WTC11 (cell line): ENCODE measurements at places on chromosomes 16 and 17.

DNA sequence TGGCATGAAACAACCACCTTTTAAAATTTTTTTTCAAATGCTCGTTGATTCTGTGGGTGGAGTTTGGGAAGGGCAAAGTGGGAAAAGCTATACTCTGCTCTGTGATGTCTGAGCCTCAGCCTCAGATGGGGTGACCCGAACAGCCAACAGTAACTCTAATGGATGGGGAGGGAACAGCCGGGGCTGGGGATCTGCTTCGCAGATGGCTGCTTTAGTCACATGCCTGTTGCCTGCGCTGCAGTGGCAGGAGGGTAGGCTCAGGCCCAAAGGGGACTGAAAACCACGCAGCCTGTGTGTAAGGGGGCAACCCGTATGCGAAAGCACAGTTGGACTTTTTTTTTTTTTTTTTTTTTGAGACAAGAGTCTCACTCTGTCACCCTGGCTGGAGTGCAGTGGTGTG is 14.9 kb upstream of the MAPK3 start:
- DNase-seq: no peak

DNA sequence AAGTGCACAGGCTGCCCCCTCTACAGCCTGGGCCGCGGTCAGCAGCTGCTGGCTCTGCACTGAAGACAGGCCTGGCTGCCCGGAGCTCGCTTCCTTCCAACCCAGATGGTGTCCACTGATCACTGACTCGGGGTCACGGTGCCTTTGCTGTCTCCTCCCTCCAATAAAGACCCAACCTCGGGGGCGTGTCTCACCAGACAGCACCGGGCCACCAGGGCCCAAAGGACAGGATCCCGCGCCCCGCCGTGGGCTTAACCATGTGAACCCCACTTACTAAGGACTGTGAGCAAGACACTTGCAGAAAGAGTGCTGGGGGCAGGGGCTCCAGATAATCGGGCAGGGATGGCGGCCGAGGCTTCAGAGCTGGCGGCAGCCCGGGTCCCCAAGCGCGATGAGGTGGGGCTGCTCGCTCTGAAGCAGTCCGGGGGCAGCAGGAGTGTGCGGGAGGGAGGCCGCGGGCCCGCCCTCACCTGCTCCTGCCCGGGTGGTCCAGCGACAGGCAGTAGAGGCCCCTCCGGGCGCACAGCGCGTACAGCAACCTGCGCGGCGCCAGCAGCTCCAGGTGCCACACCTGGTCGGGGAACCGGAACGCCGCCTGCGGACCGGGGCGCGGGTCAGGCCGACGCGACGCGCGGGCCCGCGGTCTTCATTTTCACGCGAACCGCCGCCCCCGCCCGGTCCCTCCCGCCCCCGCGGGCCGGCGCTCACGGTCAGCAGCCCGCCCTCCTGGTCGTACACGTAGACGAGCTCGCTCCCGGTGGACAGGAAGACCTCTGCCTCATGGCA is 502 bp downstream of the FAAP100 start:
- no peak for DNase-seq

DNA sequence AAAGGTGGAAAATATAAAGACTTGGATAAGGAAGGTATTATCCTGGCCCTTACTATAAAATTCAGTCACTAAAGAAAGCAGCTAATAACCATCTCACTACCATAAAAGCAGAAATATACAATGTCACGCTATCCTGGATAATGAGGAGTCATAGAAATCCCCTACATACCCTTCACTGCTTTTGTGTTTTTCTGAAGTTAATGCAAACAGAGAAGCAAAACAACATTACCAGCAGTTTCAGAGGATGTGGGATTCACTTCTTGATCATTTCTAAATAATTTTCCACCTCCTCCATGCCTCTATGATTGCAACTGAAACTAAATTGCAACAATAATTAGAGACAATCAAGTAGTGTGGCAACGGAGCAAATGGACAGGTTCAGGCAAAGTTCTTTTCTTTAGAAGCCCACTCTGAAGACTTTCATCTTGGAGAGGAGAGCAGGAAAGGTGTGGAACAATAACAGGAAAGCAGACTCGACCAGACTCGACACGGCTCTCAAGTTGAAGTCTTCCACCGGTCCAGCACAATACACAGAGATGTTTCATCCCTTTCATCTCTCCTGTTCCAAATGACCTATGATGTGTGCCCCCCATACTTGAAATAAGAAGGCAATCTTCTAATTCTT is 10.2 kb downstream of the CYTH1 start:
- DNase-seq: no peak

DNA sequence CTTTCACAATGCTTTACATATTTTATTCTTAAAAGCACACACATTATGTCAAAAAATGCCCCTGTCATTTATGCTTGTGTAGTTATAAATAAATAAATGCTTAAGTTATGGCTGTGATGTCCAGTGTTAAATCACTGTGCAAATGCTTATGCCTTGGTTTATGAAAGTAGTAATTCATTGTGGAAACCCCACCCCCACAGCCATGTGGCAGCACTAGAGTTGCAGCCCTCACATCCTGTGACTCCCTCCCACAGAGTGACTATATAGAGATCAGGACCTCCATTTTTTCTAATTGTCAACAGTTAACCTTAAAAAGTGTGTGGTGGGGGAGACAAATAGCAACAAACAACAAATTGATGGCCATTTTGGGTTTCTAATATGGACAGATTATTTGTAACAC is 2.4 kb downstream of the SKAP1 start:
- no peak for DNase-seq

- no peak for DNase-seq
Measured at GRCh38 chr17:39277110-39277509, 51.4 kb upstream of the STAC2 start.

DNA sequence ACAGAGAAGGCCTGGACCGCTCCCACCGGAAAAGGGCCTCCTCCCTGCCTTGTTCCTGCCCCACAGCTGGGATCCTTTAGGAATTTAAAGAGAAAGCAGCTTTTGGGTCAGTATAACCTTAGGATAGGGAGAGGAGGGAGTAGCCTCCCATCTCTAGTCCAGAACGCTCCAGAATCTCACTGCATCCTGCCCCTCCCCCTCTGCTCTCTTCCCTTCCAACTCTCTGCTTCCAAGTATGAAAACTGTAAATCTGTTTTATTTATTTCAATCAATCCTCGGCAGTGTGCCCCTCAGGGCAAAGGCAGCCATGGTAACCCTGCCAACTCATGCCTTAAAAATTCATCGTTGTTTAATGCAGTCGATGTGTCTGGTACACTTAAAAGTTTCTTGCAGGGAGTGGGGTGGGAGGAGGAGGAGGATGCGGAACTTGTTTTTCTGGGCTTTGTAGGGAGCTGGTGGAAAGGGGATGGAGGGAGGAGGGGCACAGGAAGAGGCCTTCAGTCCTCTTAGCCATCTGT is 21.2 kb upstream of the MTSS2 start:
- DNase-seq: no peak

DNA sequence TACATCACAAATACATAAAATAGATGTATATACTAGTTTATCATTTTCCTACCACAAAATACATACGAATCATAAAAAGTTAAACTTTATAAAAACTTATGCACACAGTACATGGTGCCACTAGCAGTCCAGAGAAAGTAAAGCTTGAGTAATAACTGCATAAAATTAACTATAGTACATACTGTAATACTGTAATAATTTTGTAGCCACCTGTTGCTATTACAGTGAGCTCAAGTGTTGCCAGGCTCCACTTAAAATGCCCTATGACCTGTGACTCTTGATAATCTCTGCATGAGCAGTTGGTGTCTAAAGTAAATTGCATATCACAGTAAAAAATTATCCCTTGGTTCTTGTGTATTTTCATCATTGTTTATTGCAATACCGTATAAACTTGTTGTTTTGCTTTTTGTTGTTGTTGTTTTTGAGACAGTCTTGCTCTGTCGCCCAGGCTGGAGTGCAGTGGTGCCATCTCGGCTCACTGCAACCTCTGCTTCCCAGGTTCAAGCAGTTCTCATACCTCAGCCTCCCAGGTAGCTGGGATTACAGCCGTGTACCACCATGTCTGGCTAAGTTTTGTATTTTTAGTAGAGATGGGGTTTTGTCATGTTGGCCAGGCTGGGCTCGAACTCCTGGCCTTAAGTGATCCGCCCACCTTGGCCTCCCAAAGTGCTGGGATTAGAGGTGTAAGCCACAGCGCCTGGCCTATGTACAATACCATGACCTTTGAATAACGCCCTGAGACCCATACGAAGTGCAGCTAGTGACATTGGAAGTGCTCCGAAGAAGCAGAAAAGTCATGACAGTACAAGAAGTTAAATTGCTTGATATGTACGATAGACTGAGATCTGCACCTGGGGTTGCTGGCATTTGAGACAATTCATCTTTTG is 6.6 kb downstream of the LUC7L3 start:
- DNase-seq: no peak

DNA sequence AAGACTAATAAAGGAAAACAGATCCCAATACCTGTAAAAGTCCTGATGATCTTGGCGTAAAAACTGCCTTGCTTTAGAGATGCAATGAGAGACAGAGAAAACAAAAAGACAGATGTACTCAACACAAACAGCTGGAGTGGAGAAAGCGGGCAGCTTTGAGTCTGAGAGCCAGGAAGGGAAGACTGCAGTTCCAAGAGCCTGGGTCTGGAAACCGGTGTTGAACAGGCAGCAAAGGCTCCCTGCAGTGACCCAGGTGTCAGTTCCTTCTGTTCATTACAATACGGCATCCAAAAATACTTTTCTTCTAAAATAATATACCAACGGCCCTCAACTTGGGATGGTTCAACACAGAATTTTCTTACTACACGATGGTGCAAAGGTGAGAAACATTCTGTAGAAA is 29.6 kb downstream of the VPS53 start:
- DNase-seq: no peak
